Stimulated activated CD8-positive, alpha-beta memory T cell treated with anti-CD3 and anti-CD28 coated beads, Interleukin-4, amount 100 ng/mL, for 4 hours (primary cell): ENCODE measurements at places on chromosomes 12 and 14.

DNA sequence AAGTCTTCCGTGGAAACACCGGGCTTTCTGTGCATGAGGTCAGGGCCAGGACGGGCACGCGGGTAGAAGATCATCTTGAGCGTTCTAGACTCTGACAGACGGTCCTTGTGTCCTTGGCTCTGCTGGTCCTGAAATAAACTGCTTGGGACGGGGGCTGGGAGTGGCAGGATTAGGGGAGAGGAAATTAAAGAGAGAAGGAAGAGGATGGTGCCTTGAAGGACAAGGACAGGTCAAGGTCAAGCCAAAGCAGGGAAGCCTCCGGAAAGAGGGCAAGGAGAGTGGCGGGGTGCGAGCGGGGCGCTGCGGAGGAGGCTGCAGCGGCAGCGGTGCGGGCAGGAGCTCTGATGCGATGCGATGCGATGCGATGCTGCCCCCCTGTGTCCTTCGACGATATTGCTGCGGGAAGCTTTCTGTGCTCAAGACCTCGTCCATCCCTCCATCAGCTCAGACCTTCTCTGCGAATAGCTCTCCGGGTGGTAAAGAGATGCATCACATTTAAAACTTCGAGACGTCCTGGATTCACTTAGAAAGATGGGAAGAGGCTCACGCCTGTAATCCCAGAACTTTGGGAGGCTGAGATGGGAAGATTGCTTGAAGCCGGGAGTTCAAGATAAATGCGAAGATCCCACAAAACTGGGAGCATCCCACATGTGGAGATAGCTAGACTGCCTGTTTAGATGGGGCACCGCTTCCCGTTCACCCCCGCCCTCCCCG is 110.1 kb upstream of the TMEM132D start:
- no peak for DNase-seq

DNA sequence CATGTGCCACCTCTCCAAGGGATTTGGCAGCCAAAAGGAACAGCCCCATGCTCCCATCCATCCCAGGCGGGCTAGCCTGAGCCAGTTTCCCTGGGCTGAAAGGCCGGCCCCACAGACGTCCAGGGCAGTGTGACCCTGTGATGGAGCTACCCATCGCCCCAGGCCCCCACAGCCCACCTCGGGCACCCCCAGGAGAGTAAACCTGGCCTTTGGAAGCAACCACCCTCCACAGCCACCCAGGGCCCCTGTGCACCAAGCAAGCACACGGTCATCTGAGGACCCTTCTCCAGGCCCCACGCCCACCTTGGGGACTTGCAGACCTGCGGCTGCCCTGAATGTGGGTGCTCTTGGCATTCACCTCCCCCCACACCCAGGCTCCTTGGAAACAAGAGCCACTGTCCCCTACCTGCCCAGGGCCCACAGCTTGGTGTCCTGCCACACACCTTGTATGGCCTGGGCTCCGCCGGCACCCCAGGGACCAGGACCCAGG is 8.4 kb downstream of the AHNAK2 start:
- DNase-seq = no peak

DNA sequence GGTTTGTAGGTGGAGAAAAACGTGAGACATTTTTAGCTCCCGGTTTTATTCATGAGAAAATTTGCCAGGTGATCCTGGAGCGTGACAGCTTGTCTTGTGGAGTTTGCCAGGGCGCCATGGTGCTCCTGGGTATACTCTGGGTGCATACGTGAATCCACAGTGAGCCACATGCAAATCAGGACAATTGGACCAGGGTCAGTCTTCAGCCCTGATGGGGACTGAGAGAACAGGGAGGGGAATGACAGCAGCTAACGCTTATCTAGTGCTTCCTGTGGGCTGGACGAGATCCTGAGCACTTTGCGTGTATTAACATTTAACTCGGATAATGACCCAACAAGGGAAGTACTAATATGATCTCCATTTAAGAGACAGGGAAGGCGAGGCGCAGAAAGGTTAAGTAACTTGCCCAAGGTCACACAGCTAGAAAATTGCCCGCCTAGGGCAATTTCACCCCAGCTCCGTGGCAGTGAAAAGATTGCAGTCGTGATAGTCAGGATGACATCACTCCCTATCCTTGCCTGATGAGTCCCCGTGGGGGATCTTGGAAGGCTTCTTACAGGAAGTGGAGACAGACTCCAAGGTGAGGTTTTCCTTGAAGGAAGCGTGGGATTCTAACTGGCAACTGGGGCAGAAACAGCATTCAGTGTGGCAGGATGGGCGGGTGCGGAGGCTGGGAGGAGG is 118.4 kb upstream of the NCOR2 start:
- no peak for DNase-seq

DNA sequence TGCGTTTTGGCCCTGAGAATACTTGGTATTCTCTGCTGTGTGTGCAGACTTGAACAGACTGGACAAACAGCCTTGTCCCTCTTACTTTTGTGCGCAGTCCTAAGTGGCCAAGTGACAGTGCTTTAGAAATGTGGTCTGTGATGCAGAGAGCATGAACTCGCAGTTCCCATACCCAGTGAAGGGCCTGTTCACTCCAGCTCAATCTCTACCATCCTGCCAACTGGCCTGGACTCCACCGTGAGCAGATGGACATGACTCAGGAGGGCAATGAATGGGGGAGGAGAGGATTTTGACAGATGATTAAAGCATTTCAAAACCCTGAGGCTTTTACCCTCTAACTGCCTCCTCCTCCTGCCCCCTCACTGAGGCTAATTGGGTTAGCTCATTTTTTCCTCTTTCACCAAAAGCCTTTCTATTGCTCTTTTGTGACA is 62.5 kb upstream of the PYGL start:
- no peak for DNase-seq

- DNase-seq = no peak
These were observed 890.2 kb downstream of the FLRT2 start for GRCh38 chr14:86420131-86420530.

- no peak for DNase-seq
These were observed 90.6 kb downstream of the ACSS3 start for GRCh38 chr12:81168445-81168844.

DNA sequence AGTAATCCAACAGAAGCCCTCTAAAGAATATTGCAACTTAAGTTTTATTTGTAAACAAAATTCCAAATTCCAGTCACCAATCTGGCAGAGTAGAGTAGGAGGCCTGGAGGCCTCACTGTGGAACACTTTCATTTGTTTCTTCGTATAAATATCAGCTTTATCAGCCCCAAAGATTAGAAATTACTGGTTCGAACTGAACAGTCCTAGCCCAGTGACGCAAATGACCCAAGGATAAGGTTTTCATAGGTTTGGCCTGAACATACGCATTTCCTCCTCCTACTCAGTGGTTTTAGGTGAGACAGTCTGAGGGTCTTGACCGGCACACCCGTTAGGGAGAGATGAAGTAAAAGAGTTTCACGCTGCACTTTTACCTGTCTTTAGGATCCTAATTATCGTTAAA is 1.7 kb downstream of the CDC42BPB start:
- DNase-seq = no peak

DNA sequence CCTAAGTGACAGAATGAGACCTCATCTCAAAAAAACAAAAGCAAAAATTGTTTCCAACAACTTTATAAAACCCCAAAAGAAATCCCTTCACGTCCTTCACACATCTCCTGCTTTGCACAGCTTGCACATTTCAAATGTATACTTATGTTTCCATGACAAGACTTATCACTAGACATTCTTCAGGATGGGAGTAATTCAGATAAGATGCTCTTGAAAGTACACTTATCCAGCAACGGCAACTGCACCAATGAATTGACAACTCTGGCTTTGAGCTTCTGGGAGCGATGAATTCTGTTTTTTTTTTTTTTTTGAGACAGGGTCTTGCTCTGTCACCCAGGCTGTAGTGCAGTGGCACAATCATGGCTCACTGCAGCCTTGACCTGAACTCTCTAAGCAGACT is 30.8 kb upstream of the AKAP5 start:
- DNase-seq = no peak

- no peak for DNase-seq
These were observed 155.0 kb downstream of the DAD1 start for GRCh38 chr14:22434030-22434429.

- no peak for DNase-seq
These were observed 182.5 kb upstream of the RASSF8 start for GRCh38 chr12:25775968-25776367.

DNA sequence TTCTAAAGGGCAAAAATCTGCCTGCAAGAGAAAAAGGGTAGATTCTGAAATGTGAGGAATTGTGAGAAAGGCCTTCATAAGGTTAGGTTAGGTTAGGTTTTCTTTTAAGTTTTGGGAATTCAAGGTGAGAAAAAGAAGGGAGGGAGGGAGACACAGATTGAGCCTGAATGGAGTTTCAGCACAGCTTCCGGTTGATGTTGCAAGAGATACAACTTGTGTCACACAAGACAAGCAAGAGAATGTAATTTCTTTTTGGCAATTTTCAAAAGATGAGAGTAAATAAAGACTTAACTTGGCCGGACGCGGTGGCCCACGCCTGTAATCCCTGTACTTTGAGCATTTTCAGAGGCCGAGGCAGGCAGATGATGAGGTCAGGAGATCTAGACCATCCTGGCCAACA is 63.8 kb downstream of the CPSF2 start:
- DNase-seq = no peak

- no peak for DNase-seq
These were observed 50.6 kb downstream of the DRAM1 start for GRCh38 chr12:101927999-101928398.

DNA sequence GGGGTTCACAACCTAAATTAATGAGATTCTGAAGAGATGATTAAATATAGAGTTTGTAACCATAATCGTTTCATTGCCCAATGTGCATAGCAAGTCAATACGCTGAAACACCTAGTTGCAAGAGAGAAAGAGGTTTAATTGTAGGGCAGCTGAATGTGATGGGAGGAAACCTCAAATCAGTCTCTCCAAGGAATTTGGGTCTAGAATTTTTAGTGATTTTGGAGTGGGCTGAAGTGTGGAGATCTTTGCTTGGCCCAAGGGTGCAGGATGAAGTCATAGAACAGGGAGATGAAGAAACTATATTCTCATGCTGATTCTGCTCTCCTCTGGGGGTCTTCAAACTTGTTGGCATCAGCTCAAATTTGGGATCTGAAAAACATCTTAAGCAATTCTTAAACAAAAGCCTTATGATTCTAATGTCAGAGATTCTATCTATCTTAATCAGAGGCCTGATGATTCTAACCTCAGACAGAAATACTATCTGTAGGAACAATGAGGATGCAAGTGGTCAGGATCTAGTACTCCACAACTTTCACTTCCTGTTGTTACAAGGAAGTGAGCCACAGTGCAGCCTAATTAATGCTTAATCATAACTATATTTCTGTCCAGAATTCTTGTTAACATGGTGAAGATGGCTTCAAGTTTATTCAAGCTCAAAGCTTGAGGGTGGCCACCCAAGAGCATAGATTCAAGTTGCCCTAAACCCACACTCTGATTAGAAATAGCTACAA is 80.2 kb upstream of the FUT8 start:
- DNase-seq = no peak

GRCh38 chr12:54262403-54262925 is 17.5 kb downstream of the CBX5 start:
- no peak for DNase-seq

DNA sequence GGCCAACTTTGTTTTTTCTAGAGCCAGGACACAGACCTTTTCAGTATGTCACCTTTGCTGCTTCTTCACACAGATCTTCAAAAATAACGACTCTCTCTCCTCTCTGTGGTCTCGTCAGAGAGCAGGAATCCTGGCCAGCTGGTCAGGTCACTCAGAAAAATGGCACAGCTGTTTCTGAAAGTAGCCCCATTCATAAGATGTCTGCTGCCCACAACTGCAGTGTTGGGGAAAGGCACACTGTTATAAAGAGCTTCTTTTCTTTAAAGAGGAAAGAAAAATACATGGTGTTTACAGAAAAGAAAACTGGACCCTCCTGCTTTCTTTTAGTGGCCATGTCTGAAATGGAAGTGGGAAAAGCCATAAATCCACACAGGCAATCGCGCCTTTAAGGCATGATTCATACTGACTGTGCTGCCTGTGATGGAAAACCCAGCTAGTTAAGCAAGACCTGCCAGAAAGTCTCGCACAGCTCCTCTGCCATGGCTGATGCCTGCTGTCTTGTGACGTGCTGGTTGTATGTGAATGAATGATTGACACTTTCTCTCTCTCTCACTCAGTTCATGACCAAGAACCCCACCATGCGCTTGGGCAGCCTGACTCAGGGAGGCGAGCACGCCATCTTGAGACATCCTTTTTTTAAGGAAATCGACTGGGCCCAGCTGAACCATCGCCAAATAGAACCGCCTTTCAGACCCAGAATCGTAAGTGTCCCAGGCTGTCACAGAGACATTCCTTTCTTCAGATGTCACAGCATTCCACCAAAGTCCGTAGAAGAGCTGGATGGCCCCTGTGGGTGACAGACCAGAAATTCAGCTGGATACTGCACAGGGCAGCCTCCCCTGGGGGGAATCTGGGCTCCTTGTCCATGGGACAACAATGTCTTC is 147.9 kb upstream of the HIF1A start:
- no peak for DNase-seq

DNA sequence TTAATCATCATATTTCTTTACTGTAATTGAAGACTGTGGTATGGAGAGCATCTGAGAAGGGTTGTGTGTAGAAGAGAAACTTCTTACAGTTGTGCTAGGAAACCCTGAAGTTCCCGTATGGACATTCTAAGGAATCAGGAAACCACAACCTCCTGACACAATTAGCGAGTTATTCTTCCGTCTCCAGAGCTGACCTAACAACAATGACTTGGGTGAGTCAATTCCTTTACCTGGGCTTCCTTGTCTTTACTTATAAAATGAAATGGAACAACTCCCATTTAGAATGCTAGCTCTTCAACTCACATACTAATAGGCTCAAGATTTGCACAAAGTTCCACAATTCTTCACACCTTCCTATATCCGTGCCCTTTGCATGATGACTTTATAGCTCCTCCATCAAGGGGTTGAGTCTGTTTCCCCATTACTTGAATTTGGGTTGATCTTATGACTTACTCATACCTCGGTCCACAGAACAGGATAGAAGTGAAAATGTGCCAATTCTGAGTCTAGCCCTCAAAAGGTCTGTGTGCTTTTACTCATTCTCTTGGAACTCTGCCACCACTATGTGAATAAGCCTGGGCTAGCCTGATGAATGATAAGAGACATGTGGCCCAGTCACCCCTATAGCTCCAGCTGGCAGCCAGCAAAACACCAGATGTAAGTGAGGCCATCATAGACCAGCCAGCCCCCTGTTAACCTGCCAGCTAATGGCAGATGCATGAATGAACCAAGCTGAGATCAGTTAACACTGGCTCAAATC is 459.4 kb downstream of the ETNK1 start:
- no peak for DNase-seq

GRCh38 chr12:13211859-13212664 is 15.5 kb downstream of the EMP1 start:
- DNase-seq = peak; percentile 42

- DNase-seq = no peak
These were observed 35.1 kb upstream of the BMAL2 start for GRCh38 chr12:27297566-27297965.

DNA sequence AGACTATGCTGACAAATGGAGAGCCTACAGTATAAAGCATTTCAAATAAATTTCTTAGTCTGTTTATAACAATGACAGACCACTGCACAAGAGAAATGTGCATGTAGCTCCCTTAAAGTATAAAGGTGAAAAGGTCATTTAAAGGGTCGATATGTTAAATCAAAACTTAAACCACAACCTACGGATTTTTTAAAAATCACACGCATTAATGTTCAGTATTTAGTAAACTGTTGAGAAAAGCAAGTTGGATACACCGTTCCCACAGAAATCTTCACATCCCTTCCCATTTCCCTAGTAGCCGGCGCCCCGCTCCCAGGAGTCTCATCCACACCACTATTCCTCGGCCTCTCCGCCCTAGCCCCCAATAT is 614 bp downstream of the FKBP3 start:
- no peak for DNase-seq

- DNase-seq = no peak
These were observed 13.4 kb downstream of the CDK17 start for GRCh38 chr12:96386794-96387193.

GRCh38 chr14:99982537-99983250 is 82.5 kb upstream of the EVL start:
- DNase-seq = peak; percentile 24
